ENCODE measurements at places on chromosomes 5 and 9. TPM values are rescaled to one million over a fixed set of nuclear protein-coding genes. Genes with fewer than 3 reads are reported as not detected.

Gene LCP2
- total RNA-seq = 11.6 TPM

- peak; percentile 79 for DNase-seq
Measured at GRCh38 chr9:107667231-107668070, 177.9 kb upstream of the KLF4 start.

DNA sequence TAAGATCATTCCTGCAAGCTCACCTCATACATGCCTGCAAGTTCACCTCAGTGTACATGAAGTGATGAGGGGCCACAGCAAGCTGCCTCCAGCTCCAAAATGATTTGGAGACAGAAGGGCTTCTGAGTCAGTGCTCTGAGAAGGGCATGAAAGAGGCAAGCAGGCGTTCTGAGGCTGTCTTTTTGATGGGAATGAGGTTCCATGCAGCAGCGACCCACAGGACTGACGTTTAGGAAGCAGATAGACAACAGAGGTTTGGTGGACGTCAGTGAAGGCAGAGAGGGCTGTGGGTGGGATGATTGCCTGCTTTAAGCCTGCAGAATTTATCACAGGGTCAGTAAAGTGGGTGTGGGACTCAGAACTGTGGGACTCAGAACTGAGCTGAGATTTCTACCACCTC, 8.9 kb upstream of the SMIM32 start:
- no peak for DNase-seq

- peak; percentile 78 for DNase-seq
Measured at GRCh38 chr5:150146862-150147601, 8.6 kb downstream of the PDGFRB start.

DNA sequence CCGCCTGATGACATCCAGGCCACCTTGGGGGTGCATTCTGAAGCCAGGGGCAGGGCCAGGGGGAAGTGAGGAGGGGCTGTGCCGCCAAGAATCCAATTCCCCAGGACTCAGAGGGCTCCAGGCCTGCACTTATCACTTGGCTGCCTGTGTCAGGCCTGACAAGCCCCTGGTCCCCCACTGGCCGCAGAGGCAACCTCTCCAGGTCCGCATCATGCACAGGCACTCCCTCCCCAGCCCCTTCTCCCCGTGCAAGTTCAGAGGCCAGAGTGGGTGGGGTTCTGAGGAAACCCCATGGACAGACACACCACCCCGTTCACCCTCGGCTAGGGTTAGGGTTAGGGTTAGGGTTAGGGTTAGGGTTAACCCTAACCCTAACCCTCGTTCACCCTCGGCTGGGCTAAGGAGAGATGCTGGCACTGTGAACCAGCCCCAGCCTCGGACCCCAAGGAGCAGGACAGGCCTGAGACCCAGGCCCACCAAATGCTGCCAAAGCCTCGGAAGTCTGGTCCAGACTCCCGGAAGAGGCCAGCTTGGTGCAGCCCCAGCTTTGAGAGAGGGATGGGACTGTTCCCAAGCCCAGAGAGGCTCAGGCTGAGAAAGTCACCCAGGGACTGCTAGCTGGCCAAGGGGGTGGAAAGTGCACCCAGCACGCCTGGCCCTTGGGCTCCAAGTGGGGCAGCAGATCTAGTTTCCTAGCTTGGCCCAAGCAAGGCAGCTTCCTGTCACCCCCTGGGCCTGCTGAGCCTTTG, 4.9 kb downstream of the LCN2 start:
- no peak for DNase-seq

Gene SLC6A19
- not detected for total RNA-seq

Gene GRXCR2
- total RNA-seq = not detected

DNA sequence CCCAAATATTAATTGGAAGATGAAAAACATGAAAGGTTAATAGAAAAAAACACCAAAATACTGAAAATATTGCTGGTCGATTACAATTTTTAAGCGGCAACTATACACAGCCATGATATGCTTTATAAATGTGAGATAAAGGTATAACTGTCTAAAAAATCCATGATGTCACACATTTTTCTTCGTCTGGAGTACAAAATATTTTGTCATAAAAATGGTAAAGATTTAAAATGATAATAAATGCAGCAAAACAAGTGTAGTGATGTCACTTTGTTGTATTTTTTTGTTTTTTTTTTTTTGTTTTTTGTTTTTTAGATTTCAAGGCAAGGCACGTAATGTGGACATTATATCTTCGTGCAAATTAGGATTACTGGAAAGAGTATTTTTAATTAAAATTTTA, 227.4 kb downstream of the NFIB start:
- no peak for DNase-seq

Gene NOL6
- total RNA-seq = 19.7 TPM

Gene CCNO
- total RNA-seq = not detected

- DNase-seq = no peak
Measured at GRCh38 chr5:57736716-57737115, 254.1 kb upstream of the ACTBL2 start.

DNA sequence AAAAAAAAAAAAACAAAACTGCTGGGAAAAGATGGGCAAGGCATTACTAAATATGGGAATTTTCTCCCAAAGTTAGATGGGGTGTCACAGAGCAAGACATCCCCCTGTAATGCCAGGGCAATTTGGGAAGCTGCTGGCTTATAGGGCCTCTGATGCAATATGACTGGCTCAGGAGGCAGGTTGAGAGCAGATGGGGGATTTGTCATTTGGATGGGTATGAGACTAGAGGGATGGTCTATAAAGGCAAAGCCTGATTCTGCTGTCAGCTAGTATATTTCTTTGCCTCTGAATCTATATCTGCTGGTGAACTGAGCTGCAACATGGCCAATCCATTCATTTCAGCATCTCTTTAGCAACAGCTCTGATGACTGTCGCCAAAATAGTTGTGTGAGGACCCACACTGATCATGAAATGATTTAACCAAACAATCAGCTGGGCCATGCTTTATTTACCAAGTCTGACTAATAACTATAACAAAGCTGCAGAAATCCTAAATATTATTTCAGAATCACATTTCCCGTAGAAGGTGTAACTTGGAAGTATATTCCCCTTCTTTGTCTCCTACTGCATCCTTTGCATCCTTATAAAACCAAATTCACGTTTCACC, 455.1 kb upstream of the ZNF608 start:
- no peak for DNase-seq

- no peak for DNase-seq
Measured at GRCh38 chr5:66356011-66356565, 212.0 kb downstream of the SREK1 start.

Gene ZNF618
- total RNA-seq = 10.8 TPM

Gene CDX1
- 0.31 TPM for total RNA-seq

DNA sequence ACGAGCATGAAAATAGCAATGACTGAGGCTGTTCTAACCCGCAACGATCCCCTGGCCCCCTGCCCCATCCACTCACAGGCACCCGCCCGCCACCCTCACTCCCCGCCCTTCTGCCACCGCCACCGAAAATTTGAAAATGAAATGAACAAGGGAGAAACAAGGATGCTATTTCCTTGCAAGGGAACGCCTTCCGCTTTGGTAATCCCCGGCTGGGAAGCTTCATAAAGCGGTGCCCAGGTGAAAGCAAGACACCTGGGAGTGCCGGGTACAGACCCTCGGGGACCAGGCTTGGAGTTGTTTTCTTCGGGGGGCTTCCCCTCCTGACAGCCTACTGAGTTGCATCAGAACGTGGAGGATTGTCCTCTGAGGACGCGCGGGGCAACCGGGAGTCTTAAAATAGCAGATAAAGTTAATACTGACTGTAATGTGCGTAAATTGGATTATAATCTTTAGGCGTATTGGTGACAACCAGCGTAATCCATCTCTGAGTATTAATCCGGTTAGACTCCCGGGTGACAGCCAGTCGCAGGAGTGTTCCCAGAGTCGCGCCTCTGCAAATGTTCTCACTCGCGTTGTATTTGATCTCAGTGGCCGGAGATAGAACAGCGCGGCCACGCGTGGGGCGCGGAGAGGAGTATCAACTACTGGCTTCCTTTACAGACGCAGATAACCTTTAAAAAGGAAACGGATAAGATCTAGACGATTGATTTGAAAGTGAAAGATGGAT, 885 bp upstream of the MLLT3 start:
- DNase-seq = peak; percentile 33

DNA sequence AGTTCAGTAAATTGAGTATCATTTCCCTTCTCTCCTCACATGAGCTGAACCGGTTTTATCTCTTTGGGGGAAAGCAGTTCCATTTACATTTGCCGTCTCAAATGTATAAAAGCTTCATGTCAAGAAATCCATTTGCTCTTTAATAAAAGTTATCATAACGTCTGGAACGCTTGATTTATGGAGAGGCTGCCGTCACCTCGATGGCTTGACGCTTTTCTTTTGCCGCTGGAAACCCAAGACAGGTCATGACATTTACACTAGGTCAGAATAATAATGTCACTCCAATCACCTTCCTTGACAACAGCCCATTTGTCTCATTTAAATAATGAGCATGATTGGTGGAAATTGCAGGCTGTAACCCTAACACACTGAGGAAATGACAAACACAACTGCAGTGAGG, 443.4 kb downstream of the IRX1 start:
- no peak for DNase-seq

GRCh38 chr9:93974151-93974550, 19.0 kb upstream of the BARX1 start:
- no peak for DNase-seq

DNA sequence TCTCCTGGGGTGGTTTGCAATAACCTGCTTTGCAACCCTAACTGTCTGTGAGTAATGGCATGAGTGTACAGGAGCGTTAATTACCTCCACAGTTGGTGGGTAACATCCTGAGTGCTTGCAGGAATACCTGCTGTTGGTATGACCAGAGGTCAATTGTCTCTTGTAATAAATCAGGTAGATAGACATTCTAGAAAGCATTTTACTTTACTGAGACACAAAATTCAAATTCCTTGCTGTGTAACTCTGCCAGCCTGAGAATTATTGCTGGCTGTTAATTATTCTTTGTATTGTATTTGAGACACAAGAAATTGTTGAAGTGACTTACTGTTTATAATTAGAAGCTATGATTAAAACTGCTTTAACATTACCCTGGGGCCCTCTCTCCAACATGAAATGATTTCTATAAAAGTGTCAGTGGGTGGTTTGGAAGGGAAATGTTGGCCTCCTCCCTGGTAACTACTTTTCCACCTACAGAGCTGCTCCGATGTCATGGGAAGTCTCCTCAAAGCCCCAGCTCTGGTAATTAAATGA, 150.8 kb upstream of the ADCY2 start:
- DNase-seq = no peak

GRCh38 chr9:89446261-89446960, 51.5 kb downstream of the SEMA4D start:
- DNase-seq = no peak

GRCh38 chr5:69331528-69332445, 814 bp downstream of the CCDC125 start:
- peak; percentile 18 for DNase-seq

GRCh38 chr9:5500441-5501235, 9.7 kb upstream of the PDCD1LG2 start:
- no peak for DNase-seq

Gene ARID3C
- 0.31 TPM for total RNA-seq

- peak; percentile 77 for DNase-seq
Measured at GRCh38 chr9:1429297-1429696, 379.1 kb downstream of the DMRT2 start.

GRCh38 chr9:86329649-86330048, 24.6 kb downstream of the TUT7 start:
- no peak for DNase-seq

Gene RHOBTB3
- 188 TPM for total RNA-seq

GRCh38 chr9:9387511-9388115, 1225.2 kb downstream of the PTPRD start:
- DNase-seq = no peak

GRCh38 chr9:108722396-108722795, 133.4 kb downstream of the ACTL7B start:
- no peak for DNase-seq

- DNase-seq = peak; percentile 27
Measured at GRCh38 chr9:85224729-85225128, 517.0 kb downstream of the AGTPBP1 start.

Gene MAP3K1
- 36.5 TPM for total RNA-seq

DNA sequence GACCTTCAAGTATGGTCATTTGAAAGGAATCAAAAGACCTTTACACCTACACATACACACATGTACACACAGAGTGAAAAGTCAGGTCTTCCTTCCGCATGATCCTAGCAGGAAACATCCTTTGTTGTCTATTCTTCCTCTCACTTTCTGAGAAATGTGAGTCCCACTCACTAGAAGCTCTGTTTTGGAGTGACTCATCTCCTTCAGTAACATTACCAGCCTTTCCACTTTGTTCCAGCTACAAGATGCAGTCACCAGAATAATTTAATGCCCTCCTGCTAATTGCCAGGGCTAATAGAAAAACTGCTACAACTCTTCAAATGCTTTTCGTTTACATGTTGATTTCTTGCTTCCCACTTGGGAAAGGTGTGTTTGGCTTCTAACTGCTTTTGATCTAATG, 417.3 kb downstream of the RASEF start:
- DNase-seq = no peak

Gene ANKRD34B
- total RNA-seq = not detected

DNA sequence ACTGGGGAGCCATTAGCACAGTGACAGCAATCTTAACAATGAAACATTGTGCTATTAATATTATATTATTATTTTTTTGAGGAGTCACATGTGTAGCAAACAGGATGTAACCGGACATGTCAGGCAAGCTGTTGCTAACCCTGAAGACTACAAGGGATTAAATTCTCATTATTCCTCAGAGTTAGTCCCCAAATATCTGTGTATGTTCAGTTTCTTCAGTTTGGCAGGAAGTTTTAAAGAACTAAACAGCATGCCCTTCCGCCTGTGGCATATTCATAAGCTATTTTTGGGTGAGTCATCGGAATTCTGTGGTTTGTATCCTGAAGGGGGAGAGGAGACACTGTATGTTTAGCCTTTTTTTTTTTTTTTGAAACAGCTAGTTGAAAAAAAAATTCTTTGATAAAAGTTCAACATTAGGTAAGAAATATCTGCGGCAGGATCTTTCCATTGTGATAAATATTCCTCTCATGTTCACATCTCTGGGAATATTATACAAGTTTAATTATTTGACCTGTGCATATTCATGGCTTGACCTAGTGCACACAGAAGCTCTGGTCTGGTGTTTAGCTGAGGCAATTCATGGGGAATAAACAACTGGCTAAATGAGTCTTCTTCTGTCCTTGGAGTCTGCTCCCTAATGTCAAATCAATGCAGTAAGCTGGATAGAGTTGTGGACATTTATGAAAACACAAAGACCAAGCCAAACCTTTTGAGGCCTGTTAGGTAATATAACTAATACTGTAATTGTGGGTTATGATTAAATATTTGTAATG, 202.7 kb upstream of the CDKN2B start:
- peak; percentile 12 for DNase-seq

DNA sequence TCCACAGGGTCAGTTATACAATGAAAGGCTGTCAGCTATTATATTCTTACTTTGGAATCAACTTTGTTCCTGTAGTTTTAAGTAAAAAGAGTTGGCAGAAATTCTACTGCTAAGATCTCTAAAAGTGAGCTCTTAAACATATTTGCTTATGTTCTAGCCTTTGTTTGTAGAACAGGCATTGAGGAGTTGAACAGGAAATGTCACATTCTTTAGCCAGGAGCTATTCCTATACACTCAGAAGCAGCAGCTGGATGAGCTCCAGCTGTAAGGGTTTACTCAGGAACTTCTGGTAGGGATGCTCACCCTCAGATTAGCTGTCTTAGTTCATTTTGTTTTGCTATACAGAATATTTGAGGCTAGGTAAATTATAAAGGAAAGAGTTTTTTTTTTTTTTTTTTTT, 22.4 kb upstream of the SPINK14 start:
- DNase-seq = peak; percentile 78
